Kidney tubule cell (primary cell): ENCODE measurements at places on chromosomes 1 and 21.
A peak's percentile ranks its signal among the peaks of the same experiment; 100 is the strongest.

DNA sequence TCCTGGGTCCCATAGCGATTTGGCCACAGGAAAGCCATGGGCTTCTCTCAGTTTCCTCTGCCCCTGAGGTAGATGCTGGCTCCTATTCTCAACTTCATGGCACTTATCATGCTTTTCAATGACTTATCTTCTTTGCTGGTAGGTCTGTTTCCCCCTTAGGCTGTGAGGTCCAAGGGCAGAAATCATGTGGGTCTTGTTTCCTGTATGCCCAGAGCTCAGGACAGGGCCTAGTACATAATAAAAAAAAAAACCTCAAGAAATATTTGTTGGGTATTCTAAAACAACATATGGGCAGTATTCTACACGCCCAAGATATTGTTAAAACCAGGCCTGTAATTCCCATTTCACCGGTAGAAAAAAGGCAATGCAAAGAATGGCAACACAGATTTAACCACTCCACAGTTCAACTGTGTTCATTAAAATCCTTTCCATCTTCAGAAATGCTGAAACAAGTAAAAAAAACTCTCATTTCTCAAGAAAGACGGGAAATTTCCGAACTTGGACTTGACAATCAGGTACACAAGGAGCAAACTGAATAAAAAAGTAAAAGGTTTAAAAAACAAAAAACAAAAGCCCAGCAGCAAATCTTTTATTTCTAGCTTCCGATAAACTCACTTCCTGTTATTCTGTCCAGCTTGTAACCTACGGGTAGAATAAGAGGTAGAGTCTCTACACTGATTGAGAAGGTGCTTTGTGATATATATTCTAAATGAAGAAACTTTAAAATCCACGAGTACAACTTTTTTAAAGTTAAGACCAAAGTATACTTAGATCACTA is 6.3 kb upstream of the TDRD10 start:
- DNase-seq, result no peak

- no peak for DNase-seq
These were observed 11.6 kb upstream of the ZNF697 start for GRCh38 chr1:119659628-119660027.

- peak; percentile 17 for DNase-seq
These were observed 37.3 kb upstream of the ACTL8 start for GRCh38 chr1:17717594-17718535.

DNA sequence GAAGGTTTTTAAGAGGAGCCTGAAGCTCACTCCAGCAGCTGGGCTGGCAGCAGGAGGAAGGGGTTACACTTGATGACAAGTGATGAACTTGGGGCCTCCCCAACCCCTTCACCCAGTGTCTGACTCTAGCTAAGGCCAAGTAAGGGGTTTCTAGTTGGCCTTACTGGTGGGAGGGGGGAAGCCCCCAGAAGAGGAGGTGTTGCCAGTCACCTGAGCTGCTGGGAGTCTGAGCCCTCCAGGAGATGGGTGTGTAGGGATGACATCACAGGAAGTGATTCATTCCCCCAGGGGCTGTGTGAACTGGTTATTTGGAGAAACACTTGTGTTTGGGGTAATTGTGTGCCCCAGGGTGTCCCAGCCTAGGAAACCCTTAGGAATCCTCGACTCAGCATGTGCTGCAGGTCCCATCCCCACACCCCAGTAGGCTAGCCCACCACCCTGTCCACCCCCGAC is 3.1 kb downstream of the PADI1 start:
- peak; percentile 89 for DNase-seq

DNA sequence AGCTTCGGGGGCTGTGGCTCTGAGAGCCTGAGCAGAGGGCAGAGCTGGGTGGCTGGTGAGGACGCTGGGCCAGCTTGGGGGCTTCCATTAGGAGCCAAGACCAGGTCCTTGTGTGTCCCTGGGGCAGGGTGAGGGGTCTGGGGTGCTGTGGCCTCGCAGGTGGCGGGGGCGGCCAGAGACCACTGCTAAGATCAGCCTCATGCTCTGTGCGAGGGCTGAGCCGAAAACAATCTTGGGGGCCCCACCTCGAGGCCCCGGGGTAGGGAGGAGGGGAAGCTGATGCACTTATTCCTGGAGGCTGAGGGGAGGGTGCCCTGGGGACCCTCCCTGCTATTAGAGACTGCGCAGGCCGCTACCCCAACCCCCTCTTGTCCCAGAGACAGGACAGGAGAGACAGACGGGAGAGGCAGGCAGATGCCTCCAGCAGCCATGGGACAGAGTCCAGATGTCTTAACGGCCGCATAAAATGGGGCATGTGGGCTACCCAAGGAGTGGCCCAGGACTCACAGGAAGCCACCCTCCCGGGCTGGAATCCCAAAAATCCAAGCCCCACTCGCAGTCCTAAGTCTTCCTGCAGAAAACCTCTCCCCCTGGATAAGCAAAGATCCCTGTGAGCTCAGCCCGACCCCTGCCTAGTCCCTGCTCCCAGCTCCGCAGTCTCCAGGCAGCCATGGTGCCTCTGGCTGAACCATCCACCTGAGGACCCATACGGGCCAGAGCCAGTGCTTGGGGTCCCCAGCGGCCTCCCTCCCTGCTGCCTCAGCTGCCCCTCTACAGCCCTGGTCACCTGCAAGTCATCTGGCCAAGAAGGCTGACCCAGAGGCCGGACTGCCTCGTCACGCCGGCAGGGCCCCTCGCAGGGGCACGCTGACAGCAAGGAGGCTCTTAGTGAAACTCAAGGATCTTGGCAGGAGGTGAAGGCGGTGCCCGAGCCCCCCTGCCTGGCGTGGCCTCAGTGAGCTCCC is 43.6 kb upstream of the COL18A1 start:
- DNase-seq, result no peak

- DNase-seq, result peak; percentile 20
These were observed 50.7 kb downstream of the EBNA1BP2 start for GRCh38 chr1:43121256-43121900.

DNA sequence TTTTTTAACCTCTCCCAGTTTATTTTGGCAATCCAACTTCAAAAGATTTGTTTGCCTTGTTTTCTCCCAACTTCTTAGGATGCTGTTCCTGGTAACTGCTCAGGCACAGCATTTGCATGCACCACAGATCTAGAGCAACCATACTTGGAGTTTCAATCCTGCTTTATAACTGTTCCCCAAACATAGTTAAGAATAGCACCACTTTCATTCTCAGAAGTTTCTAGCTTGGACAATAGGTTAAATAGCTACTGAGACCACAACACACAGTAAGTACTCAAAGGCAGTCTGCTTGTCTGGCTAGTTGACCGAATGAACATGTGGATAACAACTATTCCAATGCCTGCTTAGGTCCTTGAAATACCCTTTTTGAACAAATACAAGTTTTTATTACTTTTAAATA is 76.8 kb downstream of the FOXJ3 start:
- no peak for DNase-seq

- DNase-seq, result no peak
These were observed 1.5 kb downstream of the SPATC1L start for GRCh38 chr21:46182548-46183336.

DNA sequence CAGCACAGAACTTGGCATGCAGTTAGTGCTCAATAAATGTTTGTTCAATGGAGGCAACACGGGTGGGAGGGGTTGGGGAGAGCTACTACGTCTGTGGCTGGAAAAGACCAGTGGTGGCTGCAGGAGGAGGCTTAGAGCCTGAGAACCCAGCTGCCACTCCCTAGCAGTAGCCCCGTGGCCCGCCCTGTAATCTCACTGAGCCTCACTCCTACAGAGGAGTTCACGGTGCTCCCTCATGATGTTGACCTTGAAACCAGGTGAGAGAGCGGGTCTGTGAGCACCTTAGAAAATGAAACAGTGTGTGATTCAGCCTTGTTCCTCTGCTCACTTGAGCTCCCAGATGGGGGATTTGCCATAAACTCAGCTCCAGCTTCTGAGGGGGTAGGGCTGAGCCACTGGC is 299.6 kb downstream of the NPHP4 start:
- no peak for DNase-seq

DNA sequence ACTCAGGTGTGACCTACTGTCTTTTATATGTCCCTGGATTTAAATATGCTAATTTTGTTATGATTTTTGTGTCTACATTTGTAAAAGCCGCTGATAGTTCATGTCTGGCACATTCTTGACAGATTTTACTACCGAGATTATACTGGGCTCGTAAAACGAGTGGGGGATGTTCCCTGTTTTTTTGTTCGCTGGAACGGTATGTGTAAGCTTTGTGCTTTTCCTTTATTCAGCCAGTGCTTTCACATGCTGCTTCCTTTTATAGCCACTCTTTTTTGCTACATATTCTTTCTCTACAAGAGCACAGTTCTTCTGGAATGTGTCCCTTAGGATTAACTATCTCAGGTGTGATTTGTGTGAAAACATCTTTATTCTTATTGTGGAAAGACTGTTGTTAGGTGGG is 46.6 kb downstream of the ADARB1 start:
- DNase-seq, result no peak

DNA sequence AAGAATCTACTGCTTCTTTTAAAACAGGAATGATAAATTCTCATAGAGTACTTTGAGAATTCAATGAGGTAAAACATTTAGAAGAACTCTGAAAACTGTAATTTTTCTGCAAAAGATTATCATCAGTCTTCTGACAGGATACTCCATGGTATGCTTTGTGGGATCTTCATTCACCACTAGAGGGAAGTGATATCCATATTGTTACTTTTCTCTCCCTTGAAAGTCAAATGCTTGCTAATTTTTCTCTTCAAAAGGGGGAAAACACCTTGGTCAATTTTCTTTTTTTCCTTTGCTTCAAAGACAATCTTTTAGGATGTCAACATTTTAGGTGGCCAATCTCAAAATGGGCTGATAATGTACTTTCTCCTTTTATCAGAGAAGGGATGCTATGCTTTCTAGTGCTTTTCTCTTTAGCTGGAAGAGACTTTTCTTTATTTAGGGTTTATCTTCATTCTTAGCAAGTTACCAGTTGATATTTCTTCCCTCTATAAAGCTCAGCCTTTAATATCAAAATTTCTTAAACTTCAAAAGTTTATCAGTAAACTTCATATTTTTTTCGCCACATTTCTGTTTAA is 95.5 kb downstream of the NEGR1 start:
- DNase-seq, result peak; percentile 23

DNA sequence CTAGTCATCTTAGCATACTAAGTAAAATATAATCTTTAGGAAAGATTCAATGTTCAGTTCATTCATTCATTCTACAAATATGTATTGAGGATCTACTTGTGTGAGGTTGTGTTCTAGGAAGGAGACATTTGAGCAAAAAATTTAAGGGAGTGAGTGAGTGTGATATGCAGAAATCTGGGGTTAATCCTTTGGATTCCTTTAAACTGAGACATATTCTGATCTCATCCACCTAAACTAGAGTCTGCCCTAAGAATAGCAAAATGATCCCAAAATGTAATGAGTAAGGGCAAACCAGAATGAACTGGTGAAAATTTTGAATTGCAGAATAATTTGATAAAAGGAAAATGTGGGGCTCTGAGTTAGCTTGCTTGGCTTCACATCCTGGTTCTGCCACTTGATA is 8.6 kb downstream of the UBE2U start:
- peak; percentile 52 for DNase-seq

- DNase-seq, result peak; percentile 57
These were observed 11.1 kb upstream of the RASSF5 start for GRCh38 chr1:206496131-206496793.

GRCh38 chr1:184359909-184360308 is 26.9 kb upstream of the C1orf21 start:
- no peak for DNase-seq

DNA sequence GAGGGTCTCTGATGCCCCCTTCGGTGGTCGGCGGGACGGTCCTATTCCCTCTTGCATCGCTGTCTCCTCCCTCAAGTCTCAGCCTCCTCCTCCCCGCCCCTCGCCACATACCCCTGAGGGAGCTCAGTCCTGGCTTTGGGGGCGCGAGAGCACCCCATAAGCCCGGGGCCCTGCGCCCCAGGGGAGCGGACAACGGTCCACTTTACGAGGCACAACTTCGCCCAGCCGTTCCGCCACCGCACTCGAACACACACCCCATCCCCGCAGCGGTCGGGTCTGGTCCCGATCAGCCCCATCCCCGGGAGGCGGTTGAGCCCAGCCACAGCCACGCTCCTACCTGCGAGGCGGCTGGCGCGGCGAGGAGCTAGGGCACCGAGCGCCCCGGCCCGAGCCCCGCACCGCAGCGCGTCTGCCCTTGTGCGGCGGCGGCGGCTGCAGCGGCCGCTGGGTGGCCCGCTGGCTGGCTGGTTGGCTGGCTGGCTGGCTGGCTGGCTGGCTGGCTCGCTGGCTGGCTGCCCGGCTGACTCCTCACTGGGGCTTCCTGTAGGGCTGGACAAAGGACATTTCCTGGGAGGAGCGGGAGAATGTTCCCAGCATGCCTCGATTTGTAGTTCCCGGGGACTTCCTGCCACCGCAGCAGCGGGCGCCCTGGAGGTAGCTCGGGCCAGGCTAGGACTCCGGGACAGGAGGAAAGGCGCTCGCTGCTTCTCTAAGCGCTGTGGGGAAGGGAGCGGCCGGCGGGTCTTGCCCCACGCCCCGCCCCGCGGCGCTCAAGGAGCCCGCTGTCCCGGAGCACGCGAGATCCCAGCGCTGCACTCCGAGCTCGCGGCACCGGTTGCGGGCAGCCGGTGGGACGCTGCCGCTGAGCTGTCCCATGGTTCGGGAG is at the start of gene ZNF697:
TSS of gene ZNF697 (minus strand) at position 533 of the 886 bp plus-strand sequence. CDS start 22,166 bp downstream, outside the sequence.
- peak; percentile 99 for DNase-seq

GRCh38 chr1:221638595-221638994 is 103.3 kb downstream of the DUSP10 start:
- DNase-seq, result no peak

DNA sequence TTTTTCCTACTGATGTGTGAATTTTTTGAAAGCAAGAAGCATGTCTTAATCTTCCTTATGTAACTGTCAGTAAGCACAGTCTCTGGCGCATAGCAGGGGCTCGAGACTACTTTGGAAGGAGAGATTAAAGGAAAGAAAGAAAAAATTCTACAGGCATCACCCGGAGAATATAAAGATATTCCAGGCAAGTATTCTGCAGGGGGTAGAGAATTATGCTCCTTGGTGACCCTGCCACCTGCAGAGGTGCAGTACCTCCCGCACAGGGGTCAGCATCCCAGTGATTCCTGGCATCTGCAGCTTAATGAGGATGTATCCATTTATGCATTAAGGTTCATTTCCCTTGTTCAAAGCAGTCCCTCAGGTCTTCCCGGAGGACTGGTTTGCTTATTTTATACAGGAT is 87.6 kb upstream of the WLS start:
- DNase-seq, result no peak

DNA sequence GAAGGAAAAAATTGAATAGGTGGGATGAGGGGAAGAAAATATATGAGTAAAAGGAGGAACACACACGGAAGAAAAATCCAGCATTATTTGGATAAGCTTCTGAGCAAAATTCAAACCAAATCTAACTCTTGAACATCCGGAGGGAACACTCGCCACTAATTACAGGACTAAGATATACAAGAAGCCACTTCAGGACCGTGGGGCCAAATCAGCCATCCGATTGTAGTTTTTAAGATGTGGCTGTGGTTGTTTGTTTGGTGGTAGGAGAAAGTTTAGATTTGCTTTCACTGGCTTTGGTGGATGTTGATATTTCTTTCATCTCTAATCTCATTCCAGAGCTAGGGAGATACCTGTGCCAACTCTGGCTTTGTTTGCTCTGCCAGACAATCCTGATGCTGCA is 43.7 kb upstream of the ADAMTS1 start:
- no peak for DNase-seq

- no peak for DNase-seq
These were observed 270.3 kb upstream of the SNX7 start for GRCh38 chr1:98391175-98391574.

- peak; percentile 26 for DNase-seq
These were observed 40.2 kb upstream of the VWA5B1 start for GRCh38 chr1:20250340-20250989.
